ENCODE measurements at places on chromosomes 5 and 9.
A peak's percentile ranks its signal among the peaks of the same experiment; 100 is the strongest.

DNA sequence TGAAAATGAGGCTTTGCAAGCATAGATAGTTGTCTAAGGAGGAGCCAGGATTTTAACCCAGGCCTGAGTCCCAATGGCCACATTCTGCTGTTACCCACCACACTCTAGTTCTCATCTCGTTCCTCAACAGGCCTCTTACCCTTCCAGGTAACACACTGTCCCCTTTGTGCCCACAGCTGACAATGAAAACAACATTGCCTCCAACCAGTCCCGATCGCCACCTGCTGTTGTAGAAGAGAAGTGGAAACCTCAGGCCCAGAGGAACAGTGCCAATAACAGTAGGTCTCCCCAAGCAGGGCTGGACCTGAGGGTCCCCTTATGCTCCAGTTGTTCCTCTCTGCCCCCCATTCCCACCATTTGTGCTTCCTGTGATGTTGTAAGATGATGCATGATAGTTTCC, 30.4 kb downstream of the AMBP start:
- DNase-seq = peak; percentile 44

DNA sequence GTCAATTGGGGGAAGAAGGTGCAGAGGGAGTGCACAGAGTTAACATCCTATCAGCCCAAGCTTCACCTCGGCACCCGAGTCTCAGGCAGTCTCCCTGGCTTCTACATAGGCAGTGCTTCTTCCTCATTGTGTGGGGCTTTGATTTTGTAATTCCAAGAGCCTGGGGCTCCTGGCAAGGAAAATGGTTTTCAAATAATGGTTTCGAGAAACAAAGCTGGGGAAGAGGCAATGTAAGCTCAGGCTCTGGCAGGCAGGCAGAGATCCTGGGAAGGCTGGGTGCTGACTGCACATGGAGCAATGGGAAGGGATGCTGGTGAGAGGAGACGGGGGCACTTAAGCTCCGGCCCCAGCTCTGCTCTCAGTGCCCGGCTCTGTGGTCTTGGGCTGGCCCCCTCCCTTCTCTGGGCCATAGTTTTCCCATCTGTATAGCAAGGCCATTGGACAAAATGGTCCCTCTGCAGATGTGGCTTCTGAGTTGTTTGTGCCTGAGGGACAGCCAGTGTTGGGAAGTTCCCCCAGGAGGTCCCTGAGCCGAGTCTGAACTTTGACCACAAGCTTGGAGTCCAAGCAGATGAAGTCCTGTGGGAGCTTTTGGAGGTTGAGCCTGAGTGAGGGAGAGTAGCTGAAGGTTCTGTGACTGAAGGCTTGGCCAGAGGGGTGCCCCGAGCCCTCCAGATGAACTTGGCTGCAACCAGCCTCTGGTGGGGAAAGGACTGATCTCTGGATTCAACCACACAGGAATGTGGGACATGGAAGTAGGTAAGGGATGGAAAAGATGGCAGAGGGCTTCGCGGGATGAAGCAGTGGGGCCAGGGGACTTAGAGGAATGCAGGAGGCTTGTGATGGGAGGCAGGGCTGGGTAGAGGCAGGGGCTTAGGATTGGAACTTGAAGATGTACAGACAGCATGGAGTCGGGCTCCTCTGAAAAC, 28.5 kb upstream of the IL17B start:
- DNase-seq = no peak

- no peak for DNase-seq
These were observed 102.1 kb downstream of the PIK3R1 start for GRCh38 chr5:68317646-68318045.

DNA sequence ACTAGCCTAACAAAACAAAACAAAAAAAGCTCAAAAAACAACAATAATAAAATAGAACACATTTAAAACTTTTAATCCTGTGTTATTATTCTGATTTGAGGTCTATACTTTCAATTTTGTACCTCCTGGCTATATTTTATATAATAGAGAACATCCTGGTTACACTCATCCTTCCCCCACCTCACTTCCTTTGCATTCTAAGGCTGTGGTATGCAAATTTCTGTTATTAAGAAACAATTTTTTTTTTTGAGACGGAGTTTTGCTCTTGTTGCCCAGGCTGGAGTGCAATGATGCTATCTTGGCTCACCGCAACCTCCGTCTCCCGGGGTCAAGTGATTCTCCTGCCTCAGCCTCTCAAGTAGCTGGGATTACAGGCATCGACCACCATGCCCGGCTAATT, 3.1 kb upstream of the RPL37 start:
- DNase-seq = no peak

DNA sequence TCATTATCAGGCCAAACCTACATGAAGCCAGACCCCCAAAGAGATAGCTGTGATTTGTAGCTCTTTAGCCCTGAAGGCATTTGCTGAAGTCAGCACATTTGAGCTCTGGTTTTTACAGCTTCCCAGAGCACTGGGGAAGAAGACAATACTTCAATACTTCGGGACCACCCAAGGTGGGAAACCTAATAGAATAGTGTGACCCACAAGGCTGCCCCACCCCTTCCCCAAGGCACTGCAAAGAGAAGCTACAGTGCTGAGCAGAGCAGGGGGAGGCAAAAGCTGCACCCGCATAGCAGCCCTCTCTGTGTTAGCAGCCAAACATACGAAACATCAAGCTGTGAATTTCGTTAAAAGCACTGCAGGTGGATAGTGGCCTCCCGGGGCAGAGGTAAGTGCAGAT, 87.3 kb downstream of the HSD17B3 start:
- DNase-seq = no peak

DNA sequence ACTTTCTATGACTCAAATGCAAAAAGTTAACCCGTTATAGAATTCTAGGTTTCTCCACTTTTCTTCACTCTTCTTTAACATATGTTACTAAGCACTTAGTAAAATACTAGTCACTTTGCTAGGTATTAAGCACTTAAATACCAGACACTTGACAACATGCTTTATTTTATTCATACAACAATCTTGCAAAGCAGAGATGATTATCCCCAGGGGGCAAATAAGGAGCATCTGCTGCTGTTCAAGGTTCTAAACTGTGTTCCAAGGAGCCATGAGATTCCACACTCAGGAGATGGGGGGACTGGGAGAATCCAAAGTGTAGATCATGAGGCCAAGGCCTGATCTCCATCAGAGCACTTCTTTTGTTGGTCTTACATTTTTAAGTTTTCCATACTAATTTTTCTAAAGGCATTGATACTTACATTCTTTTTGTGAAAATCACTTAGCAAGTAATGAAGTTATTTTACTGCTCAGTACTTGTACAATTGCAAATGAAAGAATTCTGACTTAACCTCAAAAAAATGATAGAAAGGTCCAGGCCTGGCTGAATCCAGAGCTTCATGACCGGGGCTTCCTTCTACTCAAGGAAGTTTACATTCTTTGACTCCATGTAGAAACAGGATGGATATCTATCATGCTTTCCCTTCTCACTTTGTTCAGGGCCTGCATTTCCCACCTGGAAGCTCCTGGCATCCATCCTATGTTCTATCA, 504.4 kb upstream of the WWC1 start:
- DNase-seq = no peak

DNA sequence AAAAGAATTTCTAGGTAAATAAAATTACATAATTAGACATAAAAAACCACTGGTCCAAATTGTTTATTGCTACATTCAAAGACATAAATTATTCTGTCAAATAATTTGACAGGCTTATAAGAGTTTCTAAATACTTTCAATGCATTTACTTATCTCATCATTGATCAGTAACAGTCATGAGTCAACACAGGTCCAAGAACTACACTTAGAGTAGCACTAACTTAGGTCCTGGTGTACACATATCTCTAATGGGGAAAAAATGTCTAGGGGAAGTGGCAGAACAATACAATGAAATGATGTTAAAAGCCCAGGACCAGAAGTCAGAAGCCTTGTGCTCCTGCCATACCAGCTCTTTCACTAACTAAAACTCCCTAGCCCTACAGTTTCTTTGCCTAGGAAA, 96.5 kb upstream of the SLCO6A1 start:
- no peak for DNase-seq

GRCh38 chr5:76701298-76701697, 14.6 kb upstream of the F2R start:
- no peak for DNase-seq

GRCh38 chr5:118249386-118249785, 739.0 kb downstream of the DTWD2 start:
- DNase-seq = no peak

DNA sequence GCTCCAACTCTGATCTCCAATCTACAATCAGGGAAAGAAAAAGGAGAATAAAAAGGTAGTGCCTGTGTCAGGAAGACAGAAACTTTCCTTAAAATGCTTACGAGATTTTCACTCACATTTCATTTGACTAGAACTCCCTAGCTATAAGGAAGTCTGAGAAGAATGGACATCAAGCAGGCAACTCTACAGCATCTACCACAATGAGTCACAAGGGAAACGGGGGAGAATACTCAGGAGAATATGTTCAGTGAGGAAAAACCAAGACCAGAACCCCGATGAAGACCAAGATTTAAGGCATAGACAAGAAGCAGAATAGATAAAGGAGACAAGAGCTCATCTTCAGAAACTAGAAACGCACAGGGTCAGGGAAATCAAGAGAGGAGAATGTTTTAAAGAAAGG, 9.0 kb upstream of the SETD9 start:
- DNase-seq = no peak

DNA sequence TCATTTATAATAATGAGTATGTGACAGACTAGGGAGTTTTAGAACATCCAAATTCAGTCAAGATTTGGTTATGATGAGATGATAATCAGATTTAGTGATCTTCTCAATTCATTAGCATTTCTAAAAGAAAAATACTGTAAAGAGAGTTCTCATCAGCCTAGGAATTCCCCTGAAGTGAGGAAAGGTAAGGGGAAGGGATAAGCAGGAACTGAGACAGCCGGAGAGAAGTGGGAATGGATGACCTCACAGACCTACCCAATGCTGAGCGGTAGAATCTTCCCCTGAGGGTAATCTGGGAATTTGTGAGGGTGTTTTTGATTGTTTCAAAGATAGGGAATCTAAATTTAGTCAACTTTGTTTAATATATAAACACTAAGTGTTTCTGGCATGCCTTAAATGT, 16.7 kb upstream of the GPBP1 start:
- DNase-seq = no peak

- DNase-seq = no peak
These were observed 1353.0 kb upstream of the C9orf72 start for GRCh38 chr9:28926306-28926705.

GRCh38 chr9:76302947-76303550, 91.2 kb downstream of the RFK start:
- no peak for DNase-seq

- DNase-seq = no peak
These were observed 19.5 kb upstream of the RANBP6 start for GRCh38 chr9:6034954-6035353.

GRCh38 chr5:125604104-125604503, 819.1 kb upstream of the GRAMD2B start:
- no peak for DNase-seq

- DNase-seq = no peak
These were observed 75.1 kb downstream of the GNAQ start for GRCh38 chr9:77956555-77956954.

DNA sequence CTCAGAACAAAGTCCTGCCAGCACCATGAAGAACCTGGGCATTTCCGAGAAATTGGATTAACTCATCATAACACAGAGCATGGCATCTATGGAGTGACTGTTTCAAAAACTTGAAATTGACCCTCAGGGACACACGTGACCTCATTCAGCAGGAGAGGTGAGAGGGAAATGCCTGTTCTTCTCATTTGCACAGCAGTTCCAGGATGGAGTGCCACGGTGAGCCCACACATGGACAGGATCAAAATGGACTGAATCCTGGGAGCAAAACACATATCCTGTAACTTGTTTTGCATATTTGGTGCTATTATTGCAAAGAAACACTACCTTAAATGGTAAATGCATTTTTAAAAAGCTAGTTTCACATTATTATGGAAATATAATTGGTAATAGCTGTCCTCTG, 256.1 kb upstream of the IRX2 start:
- peak; percentile 2 for DNase-seq

DNA sequence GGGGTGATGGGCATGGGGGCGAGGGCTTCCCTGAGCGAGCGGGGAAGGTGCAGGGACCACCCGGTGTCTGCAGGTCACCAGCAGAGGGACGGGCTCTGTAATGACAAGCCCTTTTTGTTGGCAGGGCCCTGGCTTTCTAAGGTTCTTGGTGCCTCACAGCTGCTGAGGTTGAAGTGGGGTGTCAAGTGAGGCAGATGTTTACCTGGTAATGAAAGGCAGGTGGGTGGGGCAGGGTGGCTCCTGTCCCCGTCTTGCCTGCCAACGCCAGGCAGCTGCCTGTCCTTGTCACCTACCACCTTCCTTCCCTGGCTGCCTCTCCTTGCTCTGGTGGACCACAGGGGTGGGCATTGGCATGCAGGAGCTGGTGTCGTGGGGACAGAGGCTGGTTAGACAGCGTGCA, 41.0 kb upstream of the SEMA4D start:
- no peak for DNase-seq

DNA sequence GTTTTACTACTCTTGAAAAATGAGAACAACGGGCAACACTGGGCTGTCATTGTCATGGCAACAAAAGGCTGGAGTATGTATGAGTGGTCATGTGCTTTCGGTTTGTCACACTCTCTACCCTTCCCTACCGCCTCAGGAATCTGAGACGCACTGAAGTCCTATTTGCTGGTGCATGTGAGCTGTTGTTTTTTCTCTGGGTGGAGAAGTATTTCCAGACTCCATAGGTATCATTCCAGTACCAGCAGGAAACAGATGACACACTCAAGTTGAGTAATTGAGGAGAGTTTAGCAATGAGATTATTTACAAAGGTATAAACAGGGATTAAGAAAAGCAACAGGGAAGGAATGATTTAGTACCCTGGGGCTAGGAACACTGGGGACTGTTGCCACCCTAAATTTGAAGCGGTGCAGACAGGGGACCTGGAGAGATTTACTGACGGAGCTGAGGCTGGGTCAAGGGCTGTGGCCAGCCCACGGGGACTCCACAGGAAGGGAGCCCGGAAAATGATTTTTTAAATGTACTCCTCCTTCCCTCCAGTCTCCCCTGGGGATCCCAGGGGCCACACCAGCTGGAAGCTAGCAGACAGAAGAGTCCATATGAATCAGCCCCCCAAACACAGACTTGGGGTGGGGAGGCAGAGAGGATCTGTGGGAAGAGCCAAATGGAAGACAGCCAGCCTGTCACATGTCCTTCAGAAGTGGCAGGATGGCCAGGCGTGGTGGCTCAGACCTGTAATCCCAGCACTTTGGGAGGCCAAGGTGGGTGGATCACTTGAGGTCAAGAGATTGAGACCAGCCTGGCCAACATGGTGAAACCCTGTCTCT, 13.2 kb upstream of the ZBTB43 start:
- no peak for DNase-seq

All from suprapubic skin (tissue), 4 donors.